T1000 (cell line): ENCODE measurements at places on chromosomes 1 and 21.

- no peak for DNase-seq
Observed at GRCh38 chr1:88736633-88737248, 52.7 kb downstream of the PKN2 start.

DNA sequence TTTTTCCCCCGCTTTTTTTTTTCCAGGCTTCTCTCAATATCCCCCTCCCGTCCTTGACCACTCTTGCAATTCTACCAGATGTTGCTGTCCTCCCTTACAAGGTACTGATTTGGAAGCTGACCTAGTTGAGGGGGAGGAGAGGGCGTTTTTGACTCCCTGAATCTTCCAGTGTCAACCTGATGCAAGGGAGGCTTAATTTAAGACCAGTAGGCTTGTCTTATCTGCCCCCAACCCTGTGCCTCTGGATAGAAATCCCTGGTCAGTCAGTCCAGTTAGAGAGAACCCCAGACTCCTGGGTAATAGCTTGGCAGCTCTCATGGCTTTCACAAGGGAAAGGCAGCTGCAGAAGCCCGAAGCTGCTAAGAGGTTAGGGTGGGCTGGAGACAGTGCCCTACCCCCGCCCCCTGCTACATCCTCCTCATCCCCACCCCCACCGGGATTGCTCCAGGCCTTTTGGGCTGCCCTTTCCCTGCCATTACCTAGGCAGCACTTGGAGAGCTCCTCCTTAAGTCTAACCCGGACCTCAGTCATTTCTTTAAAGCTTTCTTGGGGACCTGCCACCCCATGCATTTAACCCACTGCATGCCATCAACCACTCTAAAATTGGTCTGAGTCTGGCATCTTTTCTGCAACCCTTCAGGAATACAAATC is 3.6 kb downstream of the ACKR1 start:
- DNase-seq, result no peak

GRCh38 chr21:26652854-26653253 is 79.8 kb upstream of the CYYR1 start:
- DNase-seq, result no peak

DNA sequence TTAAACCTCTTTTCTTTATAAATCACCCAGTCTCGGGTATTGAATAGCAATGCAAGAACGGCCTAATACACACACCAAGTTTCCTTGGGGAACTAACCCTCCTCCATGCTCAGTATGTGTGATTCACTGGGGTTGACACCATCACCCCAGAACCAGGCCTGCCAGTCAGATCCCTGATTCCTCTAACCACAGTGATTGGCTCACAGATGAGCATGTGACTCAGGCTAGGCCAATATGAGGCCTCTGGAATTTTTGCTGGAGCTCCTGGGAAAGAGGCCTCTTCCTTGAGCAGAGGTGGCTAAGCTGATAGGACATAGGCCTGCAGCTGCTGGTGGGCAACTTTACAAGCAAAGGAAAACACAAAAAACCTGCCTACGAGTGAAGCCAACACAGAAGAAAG is 74.7 kb upstream of the ZBTB40 start:
- DNase-seq, result no peak

GRCh38 chr1:48236716-48237470 is 14.4 kb downstream of the SLC5A9 start:
- DNase-seq, result no peak

DNA sequence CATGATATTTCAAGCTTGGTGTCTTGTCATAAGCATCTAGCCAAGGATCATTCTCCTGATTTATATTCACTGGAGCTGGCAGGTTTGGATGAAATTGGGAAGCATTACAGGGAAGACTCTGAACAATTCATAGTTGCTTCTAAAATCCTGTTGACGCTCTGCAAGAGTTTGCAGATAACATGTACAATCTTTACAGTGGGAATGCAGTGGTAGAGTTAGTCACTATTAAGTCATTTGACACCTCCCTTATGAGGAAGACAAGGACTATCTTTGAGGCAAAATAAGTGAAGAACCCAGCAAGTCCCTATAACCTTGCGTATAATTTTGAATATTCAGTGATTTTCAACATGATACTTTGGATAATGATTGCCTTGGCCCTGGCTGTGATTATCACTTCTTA is 45.3 kb upstream of the CRB1 start:
- DNase-seq, result no peak

- no peak for DNase-seq
Observed at GRCh38 chr1:231991231-231991630, 364.6 kb downstream of the DISC1 start.

- no peak for DNase-seq
Observed at GRCh38 chr1:156276532-156276931, 6.1 kb downstream of the SMG5 start.

- no peak for DNase-seq
Observed at GRCh38 chr1:115322631-115323030, 15.4 kb downstream of the NGF start.

DNA sequence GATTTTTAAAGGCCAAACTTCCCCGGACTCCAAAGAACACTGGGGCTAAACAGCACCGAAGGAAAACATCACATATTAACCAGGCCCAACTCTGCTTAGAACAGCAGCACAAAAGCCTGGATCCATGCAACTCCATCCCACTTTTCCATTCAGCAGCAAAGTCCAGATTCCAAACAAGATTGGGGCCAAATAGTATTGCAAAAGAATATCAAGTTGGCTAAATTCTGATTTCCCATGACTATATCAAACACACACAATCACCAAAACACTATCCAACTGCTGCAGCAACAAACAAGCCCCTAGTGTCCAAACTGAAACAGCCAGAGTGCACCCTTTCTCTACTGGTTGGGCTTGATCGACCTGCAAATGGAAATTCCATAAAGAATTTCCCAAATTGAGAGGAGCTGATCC is 19.4 kb upstream of the TMEM125 start:
- DNase-seq, result no peak

GRCh38 chr1:44089371-44090048 is 29.1 kb upstream of the KLF17 start:
- peak; percentile 3 for DNase-seq

- DNase-seq, result no peak
Observed at GRCh38 chr1:39609618-39610331, 29.7 kb downstream of the HEYL start.

DNA sequence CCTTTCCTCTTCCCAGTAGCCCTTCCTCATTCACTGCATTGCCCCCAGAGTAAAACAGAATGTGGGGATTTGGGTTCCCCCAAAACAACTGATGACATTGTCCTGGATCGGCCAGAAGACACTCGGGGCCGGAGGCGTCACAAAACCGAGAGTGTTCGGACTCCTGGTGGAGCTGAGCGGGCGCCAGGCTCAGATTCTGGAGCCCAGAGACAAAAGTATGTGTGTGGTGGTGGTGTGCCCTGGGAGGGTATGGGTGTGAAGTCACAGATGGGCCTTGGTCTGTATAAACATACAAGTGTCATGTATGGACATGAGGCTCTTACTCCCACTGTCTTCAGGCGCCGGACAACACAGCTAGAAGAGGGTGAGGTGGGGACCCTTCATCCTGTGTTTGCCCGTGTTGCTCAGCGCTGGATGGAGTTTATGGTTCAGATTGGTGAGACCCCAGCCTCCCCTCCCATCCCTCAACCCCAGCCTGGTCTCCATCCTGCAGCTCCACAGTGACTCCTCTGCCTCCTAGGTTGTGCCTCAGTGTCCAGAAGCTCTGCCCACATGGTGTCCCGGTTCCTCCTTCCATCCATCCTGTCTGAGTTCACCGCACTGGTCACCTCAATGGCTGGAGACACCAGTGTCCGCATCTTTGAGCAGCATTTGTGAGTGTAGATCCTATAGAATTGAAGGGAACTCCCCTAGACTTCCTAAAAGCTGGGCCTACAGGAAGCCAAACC is 12.4 kb downstream of the HYI start:
- no peak for DNase-seq

- DNase-seq, result no peak
Observed at GRCh38 chr1:50566405-50566804, 143.2 kb upstream of the DMRTA2 start.

- DNase-seq, result no peak
Observed at GRCh38 chr1:230314142-230314470, 112.0 kb downstream of the PGBD5 start.

- no peak for DNase-seq
Observed at GRCh38 chr1:74716822-74717221, 16.0 kb downstream of the CRYZ start.

- DNase-seq, result no peak
Observed at GRCh38 chr21:32248571-32249461, 30.0 kb downstream of the MIS18A start.
